Activated CD8-positive, alpha-beta T cell treated with anti-CD3 and anti-CD28 coated beads, Interleukin-2, amount 10 ng/mL, durations not matched to agents 7 days and 5 days (primary cell): ENCODE measurements at places on chromosomes 1 and 21.
A peak's percentile ranks its signal among the peaks of the same experiment; 100 is the strongest.

DNA sequence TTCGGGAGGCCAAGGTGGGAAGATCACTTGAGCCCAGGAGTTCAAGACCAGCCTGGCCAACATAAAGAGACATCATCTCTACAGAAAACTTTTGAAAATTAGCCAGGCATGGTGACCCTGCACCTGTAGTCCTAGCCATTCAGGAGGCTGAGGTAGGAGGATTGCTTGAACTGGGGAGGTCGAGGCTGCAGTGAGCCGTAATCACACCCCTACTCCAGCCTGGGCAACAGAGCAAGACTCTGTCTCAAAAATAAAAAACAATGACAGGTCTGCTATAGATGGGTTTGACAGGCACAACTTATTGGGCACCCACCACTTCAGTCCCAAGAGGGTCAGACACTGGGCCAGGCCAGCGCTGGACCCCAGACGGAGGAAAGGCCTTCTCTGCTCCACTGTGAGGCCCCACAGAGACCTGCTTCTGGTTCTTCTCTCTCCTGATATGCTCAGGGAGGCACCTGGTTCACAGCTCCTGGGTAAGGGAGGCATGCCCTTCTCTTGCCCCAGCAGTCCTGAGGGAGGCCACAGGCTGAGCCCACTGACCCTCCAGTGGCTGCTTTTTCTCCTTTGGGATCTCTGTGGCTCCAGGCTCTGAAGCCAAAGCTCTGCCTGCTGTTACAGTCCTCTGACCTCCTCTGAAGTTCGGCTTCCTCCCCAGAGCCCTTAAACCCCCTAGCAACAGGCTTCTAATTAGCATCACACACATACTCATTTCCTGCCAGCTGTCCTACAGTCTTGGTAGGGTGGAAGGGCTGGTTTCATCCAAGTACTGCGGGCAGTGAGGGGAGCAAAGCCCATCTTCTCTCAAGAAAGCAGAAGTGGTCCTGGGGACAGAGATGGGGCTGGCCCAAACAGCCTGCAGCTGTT, 14.4 kb downstream of the S100A16 start:
- peak; percentile 55 for DNase-seq
- H3K27me3 ChIP-seq = peaks cover 3% of the 10 kb centered on the region
- H3K4me1 ChIP-seq = peaks cover 15% of the 10 kb centered on the region
- H3K4me3 ChIP-seq = no peak overlapping the region

- DNase-seq = no peak
- H3K36me3 ChIP-seq = peaks cover 17% of the 10 kb centered on the region
- H3K4me3 ChIP-seq = no peak overlapping the region
- no peaks in the 10 kb centered on the region for H3K4me1 ChIP-seq
- no peaks in the 10 kb centered on the region for H3K27me3 ChIP-seq
Observed at GRCh38 chr21:42561762-42562650, 48.4 kb downstream of the SLC37A1 start.

DNA sequence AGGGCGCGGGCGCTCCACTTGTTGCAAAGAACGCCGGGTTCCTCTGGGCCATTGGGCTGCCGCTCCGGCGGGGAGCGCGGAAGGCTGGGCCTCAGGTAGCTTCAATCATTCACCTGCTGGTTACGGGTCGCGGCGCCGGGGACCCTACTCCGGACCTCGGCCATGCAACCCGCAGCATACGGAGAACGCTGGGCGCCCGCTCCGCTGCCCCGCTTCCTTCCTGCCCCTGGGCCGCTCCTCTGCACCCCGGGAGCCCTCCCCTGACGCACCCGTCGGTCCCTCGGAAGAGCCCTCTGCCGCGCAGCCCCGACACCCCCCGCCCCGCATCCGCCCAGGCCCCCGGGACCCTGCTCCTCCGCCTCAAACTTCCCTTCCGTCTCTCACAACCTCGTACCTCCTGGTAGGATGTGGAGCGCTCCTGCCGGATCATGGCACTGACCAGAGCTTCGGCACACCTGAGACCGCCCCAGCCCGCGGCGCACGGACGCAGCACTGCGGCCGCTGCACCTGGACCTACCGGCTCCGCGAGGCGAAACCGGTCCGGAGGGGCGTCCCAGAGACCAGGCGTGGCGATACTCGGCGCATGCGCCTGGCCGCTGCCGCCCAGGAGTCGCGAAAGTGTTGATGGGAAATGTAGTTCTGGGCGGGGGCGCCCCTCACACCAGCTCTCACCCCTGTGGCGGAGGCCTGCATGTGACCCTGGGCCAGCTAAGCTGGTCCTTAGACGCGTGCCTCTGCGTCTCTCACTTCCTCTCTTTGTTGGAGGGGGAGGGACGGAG, at the start of gene PACC1:
Gene PACC1, minus strand, starts transcription at position 559 of the 779 bp plus-strand sequence. Its CDS starts 129 bp downstream, at position 430.
- peak; percentile 94 for DNase-seq
- H3K4me1 ChIP-seq = peaks cover 36% of the 10 kb centered on the region
- no peaks in the 10 kb centered on the region for H3K27me3 ChIP-seq
- peak within 1 kb of the TSS; percentile 98 for H3K4me3 ChIP-seq
- H3K27ac ChIP-seq = peak within 1 kb of the TSS; percentile 94
- H3K36me3 ChIP-seq = peaks cover 32% of the 10 kb centered on the region

DNA sequence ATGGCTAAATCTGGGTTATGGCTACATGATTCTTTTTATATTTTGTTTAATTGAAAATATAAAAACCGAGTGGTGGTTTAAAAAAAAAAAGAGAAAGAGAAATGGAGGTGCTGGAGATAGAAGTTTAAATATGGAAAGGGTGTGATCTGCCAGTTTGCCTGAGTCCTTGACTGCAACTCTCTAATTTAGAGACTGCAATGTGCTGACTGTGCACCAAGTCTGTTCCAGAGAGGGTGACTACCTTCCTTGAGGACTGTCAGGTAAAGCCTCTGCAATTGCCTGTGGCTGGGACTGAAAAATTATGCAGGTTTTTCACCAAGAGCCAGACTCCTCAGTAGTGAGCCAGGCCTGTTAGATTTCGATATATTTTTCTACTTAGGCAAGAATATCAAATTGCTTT, 1326.3 kb downstream of the BRINP3 start:
- H3K4me3 ChIP-seq = no peak overlapping the region
- no peak for DNase-seq
- H3K27me3 ChIP-seq = no peaks in the 10 kb centered on the region
- H3K27ac ChIP-seq = no peak overlapping the region
- H3K4me1 ChIP-seq = no peaks in the 10 kb centered on the region
- H3K36me3 ChIP-seq = no peaks in the 10 kb centered on the region

DNA sequence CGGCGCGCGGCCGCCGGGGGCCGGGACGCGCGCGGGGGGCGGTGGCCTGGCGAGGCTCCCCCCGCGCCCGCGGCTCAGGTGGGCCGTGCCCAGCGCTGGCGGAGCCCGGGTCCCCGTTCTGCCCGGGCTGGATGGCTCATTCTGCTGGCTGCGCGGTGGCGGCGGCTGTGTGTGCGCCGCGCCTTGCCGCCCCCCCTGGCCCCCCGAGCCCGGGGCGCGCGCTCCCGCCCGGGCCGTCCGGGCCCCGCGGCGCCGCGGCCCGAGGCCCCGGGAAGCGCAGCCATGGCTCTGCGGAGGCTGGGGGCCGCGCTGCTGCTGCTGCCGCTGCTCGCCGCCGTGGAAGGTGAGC, at the start of gene EPHB2:
Gene EPHB2, plus strand, starts transcription at position 139 of the 349 bp plus-strand sequence. Its CDS starts 144 bp downstream, at position 283.
- DNase-seq = no peak
- no peak within 1 kb of the TSS for H3K27ac ChIP-seq
- H3K27me3 ChIP-seq = peaks cover 66% of the 10 kb centered on the region
- H3K4me1 ChIP-seq = peaks cover 7% of the 10 kb centered on the region
